Activated CD4-positive, CD25-positive, alpha-beta regulatory T cell treated with anti-CD3 and anti-CD28 coated beads, Interleukin-2, amount 50 U/mL, for 72 hours (primary cell): ENCODE measurements at places on chromosomes 11 and 22.

GRCh38 chr11:77361184-77361583 lies 59.7 kb upstream of the GDPD4 start:
- DNase-seq, result no peak

DNA sequence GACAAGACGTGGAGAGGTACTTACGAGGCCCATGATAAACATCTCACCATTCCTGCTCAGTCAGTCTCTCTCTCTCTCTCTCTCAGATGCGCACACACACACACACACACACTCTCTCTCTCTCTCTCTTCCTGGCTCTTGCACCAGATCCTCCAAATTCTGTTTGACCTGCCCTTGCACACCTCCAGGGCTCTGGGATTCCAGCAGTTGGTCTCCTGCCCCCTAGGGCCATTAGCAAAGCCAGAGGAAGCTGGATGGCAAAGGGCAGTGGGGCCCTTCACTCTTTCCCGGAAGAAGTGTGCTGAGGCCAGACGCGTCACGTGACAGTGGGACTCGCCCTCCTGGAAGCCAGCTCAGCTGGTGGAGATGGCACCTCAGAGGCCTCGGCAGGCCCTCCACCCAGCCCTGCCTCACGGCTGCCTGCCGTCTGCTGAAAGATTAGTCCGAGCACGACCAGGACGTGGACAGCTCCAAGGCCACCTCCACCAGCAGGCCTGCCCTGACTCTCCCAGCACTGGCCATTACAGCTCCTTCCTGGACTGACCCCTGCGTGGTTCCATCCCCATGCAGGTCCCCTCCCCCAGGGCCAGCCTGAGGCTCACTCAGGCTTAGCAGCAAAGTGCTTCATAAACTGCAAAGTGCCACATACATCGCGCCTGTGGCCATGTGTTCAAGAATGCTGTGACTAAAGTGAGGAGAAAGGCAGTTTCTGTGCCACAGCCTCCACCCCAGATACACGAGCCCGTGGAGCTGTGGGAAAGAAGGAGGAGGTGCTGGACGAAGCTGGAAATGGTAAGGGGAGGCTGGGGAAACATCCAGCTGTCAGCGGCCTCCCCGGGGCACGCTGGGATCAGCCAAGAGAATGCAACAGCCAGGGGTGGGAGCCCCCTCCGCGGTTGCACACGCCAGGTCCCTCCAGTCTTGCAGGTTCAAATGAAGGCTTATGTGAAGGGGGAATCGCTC lies 3.7 kb downstream of the PDGFB start:
- no peak for DNase-seq

DNA sequence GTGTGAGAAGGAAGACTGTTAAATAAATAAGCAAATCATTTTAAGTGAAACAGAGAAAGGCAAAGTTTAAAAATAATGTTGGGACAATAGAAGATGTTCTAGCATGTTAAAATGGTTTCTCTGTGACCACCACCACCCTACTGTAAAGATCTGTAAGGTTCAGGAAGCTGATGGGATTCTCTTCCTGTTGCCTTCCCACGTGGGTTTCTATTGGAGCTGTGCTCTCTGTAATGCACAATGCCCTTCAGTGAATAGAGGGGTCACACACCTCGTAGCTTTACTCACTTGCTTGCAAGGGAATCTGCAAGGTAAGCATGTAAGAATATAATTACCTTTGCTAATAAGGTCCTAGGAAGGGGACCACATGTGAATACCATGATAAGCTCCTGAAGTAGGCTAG lies 170.5 kb downstream of the CASP12 start:
- DNase-seq, result no peak

- DNase-seq, result peak; percentile 68
These were observed 1.9 kb downstream of the CHRM4 start for GRCh38 chr11:46389450-46390330.

DNA sequence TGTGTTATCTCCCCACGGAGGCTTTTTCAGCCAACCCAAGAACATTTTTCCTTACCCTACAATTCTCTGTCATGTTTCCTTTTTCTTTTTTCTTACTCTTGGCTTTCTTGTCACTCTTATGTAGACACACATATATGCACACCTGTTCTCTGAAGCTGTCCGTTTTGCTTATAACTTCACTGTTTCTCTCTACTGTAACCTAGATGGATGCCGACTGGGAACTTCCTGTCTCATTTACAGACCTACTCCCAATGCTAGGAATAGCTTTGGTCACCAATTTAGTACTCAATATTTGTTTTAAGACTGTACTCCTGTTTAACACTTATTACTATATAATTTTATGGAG lies 9.9 kb upstream of the CASP12 start:
- no peak for DNase-seq

DNA sequence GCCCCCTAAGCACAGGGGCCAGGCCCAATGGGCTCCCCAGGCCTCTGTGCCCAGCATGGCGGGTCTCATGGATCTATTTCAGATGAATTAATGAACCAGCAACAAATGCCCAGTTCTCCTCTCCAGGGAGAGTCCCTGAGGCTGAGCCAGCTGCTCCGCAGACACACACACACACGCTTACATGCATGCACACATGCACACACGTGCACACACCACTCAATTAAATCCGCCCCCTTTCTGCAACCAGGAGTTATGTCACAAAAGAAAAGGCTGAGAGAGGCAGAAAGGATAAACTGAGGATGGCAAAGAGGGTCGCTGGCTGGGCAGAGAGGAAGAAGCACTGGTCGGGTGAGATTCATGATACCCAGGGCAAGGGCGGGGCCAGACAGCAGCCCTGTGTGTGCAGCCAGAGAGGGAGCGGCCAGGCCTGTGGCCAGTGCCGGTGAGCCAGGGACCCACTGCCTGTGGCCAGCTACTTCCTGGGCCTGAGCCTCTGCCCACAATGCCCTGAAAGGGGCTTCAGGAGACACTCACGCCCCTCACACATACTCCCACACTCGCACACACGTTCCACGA lies 19.8 kb downstream of the IL2RB start:
- no peak for DNase-seq

DNA sequence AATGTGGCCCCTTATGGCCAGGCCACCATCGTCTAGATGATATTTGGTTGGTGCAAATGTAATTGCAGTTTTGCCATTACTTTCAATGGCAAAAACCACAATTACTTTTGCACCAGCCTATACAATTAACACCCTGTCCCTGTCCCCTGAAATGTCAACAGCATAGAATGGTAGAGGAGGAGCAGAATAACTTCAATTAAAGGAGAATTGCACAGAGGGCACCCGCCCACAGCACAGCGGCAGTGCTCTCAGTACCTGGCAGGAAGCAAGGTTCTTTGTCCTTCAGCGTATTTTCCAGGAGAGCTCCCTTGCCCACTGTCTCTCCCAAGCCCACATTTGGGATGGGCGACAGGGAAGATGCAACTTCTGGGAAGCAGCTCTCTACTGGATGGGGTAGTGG lies 115.3 kb downstream of the TRIM29 start:
- no peak for DNase-seq

GRCh38 chr11:111986589-111986988 lies 38.6 kb upstream of the DLAT start:
- DNase-seq, result no peak

DNA sequence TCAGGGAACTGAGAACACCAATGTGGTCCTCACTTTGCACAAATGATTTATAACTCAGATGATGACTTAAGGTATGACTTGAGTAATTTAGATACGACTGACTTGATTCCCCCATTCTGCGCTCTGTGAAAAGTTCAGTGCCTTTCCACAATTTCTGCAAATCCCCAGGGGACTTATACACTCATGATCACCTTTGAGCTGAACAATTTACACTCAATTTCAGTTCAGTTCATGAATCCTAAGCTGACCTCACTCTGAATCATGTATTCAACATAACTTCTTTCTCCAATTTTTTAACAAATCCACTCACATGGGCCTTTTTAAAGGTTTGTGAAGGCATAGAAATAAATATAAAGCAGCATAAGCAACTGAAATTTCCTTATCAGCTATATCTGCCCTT lies 274.2 kb downstream of the FAM76B start:
- DNase-seq, result no peak

DNA sequence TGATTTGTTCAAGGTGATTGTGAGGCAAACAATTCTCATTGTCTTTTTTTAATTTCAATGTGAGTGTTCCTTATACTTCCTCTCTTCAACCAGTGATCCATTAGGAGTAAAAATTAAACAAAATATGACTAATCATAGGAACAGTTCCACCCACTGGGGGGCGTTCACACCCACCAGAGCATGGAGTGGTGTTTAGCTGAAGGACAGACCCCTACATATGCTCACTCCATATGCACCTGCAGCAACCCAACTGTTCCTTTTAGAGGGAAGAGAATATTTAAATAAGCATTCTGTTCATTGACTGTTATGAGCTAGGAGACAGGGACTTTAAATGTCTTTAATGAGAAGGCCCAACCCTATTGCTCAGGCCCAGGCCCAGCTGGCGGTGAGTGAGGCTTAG lies 78.7 kb upstream of the DRD2 start:
- DNase-seq, result no peak

GRCh38 chr22:47369020-47369419 lies 606.6 kb downstream of the TBC1D22A start:
- peak; percentile 14 for DNase-seq

- DNase-seq, result no peak
These were observed 236.7 kb downstream of the TTC28 start for GRCh38 chr22:28442711-28443525.

- no peak for DNase-seq
These were observed 31.7 kb downstream of the POLR3H start for GRCh38 chr22:41512421-41513194.

DNA sequence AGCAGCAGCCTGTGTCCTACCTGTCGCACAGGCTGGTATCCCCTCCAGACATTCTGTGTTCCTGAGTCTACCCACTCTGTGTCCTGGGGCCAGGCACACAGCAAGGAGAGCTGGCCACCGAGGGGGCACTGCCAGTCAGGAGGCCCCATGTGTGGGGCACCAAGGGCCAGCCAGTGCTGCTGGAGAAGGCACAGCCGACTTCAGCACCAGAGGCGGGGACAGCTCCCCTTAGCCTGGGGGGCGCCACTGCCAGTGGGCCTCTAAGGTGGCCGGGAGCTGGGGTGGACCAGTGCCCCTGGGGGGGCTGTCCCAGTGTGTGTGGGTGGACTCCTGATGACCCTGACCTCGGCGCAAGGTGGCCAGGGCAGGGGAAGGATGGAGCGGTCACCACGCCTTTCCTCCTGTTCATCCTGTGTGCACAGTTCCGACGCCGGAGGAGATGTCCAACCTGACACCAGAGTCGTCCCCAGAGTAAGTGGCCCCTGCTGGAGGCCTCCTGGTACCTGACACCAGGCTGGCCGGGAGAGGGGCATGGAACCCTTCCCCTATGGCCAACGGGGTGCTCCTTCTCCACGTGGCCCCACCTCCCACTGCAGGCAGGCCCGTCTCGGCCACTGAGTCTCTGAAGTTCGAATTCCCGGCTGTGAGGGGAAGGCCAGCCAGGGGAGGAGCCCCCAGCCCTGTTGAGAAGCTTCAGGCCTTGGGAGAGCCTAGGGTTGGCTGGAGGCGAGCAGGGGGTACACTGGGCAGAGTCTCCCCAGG lies 35.4 kb downstream of the MOB2 start:
- DNase-seq, result no peak

GRCh38 chr11:79514695-79515094 lies 73.9 kb upstream of the TENM4 start:
- no peak for DNase-seq

GRCh38 chr11:2515401-2516275 lies 70.8 kb downstream of the KCNQ1 start:
- DNase-seq, result no peak

GRCh38 chr11:44319170-44319551 lies 9.2 kb upstream of the ALX4 start:
- DNase-seq, result no peak

- DNase-seq, result no peak
These were observed 2.7 kb upstream of the GRAMD1B start for GRCh38 chr11:123427405-123427804.

DNA sequence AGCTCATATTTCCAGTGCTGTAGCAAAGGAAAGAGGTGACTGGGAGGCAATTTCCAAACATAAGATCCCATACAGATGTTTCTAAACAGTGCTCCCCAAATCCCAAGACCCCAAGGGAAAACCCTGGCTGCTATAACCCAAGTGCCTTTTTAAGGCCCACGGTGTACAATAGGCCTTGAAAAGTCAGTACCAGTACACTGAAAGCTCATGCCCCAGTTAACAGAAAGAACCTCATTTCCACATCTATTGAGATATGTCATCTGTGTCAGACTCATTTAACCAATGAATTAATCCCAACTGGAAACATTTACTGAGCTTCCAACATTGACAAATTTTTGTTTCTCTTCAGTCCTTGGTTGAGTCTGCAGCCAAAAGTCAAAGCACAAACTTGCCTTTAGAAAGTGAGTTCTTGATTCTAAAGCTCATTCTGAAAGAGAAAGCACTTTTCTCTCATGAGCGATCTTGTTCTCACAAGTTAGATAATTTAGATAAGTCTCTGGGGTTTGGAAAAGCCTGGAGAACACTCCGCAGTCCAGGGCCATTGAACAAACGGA lies 239.8 kb upstream of the ARHGAP20 start:
- DNase-seq, result no peak

GRCh38 chr11:59189986-59190385 lies 18.1 kb downstream of the DTX4 start:
- no peak for DNase-seq

DNA sequence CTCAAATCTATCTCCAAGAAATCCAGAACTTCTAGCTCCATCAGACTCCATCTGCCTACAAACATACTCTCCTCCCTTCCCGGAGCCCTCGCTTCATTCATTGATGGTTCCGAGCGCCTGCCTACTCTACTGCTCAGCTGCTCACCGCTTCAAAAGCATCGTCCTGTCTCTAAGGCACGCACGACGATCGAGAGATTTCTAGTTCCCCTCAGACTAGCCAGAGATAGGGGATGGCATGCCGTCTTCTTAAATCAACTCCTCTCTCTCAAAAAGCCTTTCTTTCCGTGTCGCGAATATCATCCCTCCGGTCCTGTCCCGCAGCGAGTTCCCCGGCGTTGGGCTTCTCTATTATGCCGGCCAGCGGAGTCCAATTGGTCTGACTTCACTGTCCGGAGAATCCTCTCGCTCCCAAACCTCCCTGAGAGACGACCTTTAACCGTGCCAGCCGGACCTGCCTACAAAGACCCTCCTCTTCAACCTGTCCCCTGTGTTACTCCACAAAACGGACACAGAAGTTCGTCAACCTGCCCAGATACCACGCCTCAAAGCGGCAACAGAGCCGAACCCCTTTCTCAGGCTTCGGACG lies 592 bp downstream of the EEF1G start:
- no peak for DNase-seq

GRCh38 chr22:39932918-39933649 lies 27.1 kb upstream of the TMA7B start:
- DNase-seq, result peak; percentile 53

DNA sequence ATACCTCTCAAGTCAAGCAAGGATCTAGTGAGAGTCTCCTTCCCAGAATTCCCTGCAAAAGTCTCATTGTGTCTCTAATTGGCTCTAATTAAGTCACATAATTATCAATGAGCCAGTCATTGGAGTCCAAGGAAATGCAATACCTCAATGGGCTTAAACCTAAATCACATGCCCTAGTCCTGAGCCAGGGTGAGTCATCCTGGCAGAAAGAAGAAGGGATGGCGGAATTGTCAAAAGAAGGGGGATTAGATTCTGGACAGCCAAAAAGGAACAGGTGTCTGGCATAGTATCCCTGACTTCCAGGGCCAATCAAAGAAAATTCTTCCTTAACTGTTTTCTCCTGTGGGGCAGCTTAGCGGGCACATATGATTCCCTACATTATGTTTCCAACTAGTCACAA lies 25.1 kb upstream of the LDLRAD3 start:
- DNase-seq, result no peak

GRCh38 chr11:67519726-67520125 lies 3.5 kb downstream of the CABP2 start:
- DNase-seq, result no peak
